Stimulated activated CD4-positive, alpha-beta T cell treated with anti-CD3 and anti-CD28 coated beads, Interleukin-15, amount 100 ng/mL, for 1 hour (primary cell): ENCODE measurements at places on chromosomes 6 and 20.

DNA sequence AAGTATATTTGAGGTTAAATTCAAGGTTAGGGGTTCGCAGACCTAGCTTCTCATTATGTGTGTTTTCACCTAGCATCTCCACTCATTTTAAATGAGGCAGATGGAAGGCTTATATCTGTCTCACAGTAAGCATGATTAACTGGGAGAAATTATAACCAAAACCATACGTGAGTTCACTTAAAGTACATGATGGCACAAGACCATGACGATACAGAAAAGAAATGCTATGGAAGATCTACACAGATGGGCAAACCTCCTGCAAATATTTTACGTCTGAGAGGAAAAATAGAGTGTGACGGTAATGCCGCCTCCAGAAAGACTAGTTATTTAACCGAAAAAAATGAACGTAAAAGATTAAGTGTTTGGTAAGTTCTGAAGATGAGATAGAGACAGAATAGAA, 337.8 kb downstream of the FARS2 start:
- DNase-seq = no peak

DNA sequence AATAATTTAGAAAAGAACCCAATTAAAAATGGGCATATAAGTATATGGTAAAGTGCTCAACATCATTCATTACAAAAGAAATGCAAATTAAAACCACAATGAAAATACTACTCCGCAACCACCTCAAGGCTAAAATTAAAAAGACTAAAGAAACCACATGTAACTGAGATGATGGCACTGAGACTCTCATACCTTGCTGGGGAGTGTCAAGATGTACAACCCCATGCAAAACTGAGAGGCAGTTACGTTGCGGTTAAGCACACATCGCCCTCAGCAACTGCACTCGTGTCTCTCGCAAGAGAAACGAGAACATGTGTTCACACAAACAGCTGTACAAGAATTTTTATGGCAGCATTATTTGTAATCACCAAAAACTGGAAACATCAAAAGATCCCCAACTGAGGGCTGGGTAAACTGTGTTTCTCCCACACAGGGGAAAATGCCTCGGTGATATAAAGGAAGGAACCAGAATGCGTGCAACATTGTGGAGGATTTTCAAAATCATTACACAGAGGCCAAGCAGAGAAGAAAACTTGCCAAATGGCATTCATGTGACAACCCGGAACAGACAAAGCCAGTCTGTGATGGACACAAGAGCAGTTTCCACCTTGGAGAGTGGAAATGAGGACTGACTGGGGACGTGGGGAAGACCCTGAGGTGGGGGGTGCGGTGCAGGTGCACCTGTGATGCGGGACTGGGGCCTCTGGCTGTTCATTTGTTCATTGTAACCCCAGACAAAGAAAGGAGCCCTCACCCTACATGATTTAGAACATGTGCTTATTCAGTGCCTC, 144.9 kb downstream of the WDR27 start:
- DNase-seq = no peak

GRCh38 chr6:74768120-74768519, 437.7 kb downstream of the COL12A1 start:
- no peak for DNase-seq

GRCh38 chr6:37474316-37474715, 25.4 kb downstream of the CCDC167 start:
- DNase-seq = no peak

DNA sequence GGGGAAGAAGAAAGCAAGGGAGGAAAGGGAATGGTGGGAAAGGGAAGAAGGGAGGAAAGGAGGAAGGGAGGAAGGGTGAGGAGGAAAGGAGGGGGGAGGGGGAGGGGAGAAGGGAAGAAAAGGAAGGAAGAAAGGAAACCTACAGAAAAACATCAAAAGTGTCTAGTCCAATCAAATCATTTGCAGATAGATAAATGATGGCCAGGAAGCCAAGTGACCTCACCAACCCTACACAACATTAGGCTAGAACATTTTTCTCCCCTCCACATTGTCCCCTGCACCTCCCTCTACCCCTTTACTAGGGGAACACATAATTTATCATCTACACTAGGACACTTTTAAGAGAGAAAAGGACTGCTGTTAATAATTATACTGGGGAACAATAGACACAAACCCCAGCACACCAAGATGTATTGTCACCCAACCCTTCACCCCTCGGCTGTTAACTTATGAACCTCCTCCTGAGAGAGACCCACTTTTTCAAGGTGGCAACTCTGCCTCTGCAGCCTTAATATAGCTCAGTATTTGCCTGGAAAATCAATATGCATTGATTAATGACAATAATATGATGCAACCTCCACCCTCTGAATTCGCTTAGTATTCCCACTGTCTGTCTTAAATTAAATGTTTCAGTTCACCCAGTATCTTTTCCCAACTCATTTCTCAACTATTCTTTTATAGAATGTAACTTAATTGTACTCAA, 231.2 kb downstream of the PTPRT start:
- DNase-seq = no peak

- DNase-seq = no peak
Observed at GRCh38 chr6:73064266-73064665, 161.0 kb downstream of the KHDC1L start.

DNA sequence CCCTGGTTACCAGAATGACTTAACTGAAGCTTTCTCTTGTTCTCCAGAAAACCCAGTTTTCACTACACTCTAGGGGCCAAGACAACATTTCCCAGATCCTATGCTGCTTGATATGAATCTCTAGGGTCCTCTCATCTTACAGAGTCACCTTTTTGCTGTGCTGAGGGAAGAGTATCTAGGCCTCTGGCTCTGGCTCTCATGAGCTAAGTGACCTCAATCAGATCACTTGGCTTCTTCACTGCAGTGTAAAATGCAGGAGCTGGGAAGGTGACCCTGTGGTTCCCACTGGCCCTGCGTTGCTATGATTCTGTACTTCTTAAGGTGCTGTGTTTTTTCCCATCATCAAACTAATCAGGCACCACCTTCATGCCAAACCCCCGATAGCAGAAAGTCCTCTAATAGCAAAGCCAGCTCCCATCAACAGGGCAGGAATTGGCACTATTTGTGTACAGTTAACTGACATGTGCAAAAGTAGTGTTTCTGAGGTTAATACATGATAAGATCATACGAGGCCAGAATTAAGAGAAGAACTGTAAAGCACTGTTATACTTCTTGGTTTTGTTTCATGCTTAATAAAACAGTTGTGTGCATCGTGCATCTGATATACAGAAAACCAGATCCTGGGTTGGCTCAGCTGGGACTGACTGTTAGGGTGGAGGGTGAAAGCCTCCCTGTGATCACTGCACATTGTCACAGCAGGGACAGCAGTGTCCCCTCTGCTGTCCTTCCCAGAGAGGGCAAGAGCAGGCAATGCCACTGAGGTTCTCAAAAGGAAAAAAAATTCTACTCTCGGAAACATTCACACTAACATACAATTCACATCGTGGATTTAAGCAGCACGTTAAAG, 46.7 kb downstream of the CNKSR3 start:
- no peak for DNase-seq

- DNase-seq = no peak
Observed at GRCh38 chr6:20261685-20262084, 49.4 kb upstream of the MBOAT1 start.

GRCh38 chr20:53736757-53737395, 143.2 kb upstream of the ZNF217 start:
- no peak for DNase-seq

GRCh38 chr6:34661357-34661756, 35.2 kb downstream of the ILRUN start:
- DNase-seq = no peak

DNA sequence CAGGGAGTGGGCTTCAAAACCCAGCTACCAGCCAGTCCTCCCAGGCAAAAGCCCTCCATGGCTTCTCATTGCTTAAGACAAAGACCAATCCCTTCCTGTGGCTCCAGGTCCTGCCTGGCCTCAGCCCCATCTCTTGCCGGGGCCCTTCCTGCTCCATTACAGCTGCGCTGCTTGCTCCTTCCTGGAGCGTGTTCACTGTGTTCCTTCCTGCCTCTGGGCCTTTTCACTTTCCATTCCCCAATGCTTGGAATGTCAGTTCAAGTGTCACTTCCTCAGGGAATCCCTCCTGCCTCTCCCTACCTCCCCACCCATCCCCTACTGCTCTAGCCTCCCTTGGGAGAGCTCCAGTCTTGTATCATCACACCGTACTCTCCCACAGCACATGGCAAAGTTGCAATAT, 11.1 kb upstream of the ITPR3 start:
- DNase-seq = no peak

GRCh38 chr6:152605342-152605741, 31.8 kb downstream of the SYNE1 start:
- DNase-seq = no peak

DNA sequence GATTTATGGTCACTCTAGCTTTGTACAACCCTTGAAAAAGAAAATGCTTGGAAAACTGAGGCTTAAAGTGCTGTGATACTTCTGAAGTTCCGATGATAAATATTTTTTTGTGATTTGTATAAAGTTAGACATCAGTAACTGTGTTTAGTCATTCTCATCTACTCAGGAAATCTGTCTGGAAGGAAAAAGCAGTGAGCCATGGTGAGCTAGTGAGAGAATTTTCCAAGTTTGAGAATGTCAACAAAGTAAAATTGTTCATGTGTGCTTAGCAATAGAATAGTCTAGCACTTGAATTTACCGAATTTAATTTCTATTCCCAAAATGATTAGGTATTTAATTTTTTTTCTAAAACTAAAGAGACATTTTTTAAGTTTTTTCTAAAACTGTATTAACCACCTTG, 41.3 kb upstream of the PLCB4 start:
- no peak for DNase-seq

DNA sequence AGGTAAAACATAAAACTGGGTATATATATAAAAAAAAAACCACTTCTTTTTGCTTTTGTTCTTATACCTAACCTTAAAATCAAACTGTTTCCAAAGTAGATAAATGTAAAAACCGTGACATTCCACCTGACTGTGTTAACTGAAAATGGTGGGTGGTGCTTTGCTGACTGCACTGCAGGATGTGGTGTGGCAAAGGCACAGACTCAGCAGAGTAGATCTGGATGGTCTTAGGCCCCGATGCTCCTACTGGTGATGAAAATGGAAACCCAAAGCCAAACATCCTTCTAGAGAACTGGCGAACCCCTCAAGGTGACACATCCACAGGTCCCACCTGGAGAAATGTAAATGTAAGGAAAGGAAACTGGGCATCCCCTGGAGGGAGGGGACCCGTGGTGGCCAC, 8.9 kb downstream of the TGIF2 start:
- DNase-seq = no peak

DNA sequence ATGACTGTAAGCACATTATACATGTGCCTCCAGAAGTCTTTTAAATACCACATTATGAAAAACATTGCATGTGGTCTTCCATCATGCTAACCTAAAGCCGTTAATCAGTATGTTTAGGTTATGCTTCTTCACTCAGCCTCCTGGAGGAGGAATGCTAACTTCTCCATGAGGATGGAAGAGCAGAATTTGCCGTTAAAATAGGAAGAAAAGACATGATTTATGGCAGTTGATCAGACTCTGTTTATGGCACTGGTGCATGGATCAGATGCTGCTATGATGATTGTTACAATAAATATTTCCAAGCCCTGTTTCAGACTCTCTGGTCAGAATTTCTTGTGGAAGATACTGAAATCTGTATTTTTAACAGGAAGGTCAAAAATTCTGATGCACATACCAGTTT, 31.7 kb downstream of the MAP3K4 start:
- DNase-seq = no peak

DNA sequence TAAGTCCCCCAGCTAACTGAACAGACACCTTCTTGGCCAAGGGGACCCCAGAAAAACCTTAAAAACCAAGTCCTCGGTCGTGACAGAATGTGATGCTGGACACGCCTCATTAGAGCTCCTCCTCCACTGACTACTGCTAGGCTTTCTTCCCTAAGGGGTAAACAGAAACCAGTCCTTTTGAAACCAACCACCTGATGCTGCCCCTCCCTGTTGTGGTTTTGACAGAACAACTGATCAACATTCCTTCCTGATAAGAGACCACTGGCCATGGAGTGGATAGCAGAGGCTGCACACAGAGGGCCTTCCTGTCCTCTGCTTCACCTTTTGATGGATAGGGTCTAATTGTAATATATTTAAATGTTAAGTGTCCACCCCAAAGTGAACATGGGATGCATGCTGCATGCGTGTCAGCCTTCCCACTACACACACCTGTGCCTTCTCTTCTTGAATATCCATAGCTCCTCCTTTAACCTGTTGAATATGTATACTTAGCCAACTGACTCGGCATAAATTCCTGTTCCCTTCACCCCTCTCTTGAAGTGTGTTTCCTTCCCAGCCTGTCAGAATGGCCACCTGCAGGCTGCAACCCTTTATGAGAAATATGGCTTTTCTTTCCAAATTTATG, 27.9 kb upstream of the SLC2A12 start:
- no peak for DNase-seq

DNA sequence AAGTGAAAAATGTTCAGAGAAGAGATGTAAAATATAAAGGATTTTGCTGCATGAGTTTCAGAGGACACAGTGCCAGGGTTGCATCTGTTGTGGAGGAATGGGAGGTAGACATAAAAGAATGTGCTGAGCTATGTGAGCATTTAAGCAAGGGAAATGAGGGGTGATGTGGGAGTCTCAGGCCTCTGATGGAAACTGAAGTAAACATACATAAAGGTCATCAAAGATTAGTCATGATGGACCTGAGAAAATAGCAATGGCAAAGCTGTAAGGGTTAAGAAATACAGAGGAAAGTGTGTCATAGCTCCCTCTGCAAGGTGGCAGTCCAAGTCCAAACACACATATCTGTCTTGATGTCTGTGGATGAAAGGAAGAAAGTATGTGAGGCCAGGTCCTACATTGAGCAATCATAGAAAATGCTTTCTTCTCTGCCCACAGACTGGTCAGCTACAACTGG, 306.6 kb upstream of the ECI2 start:
- DNase-seq = no peak

GRCh38 chr6:72246926-72247325, 360.6 kb downstream of the RIMS1 start:
- no peak for DNase-seq

- no peak for DNase-seq
Observed at GRCh38 chr20:32845786-32846185, 12.9 kb upstream of the EFCAB8 start.

GRCh38 chr20:45336530-45337366, 11.5 kb downstream of the SDC4 start:
- no peak for DNase-seq

DNA sequence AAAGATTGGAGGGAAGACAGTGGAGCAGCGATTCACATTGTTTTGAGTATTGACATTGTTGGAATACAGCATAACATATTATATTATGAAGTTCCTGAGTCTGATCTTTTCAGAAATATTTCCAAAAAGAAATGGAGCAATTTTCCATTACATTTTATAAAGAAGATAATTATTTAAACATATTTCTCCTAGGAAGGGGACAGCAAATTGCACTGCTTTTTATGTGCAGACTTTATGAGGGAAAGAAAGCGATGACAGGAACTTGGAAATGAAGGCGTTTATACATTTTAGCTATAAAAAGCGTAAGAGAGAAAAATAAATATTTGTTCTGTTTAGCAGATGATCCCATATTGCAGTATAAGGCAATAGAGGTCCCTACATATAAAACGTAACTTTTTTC, 117.0 kb upstream of the EDN1 start:
- no peak for DNase-seq

- DNase-seq = no peak
Observed at GRCh38 chr20:1588533-1589460, 31.0 kb downstream of the SIRPB1 start.

- DNase-seq = no peak
Observed at GRCh38 chr6:53894091-53894490, 99.3 kb downstream of the LRRC1 start.
